ENCODE measurements at places on chromosomes 12 and 14. TPM values are rescaled to one million over a fixed set of nuclear protein-coding genes. Genes with fewer than 3 reads are reported as not detected.

The CISTR gene
- total RNA-seq: not detected

The TRPV4 gene
- 0.34 TPM for total RNA-seq

The AMN gene
- 2.9 TPM for total RNA-seq

The AKAP6 gene
- total RNA-seq: 15.9 TPM

The ADAM21 gene
- not detected for total RNA-seq

The TMEM30B gene
- total RNA-seq: 6.4 TPM

The TUBA1A gene
- 404 TPM for total RNA-seq

GRCh38 chr14:46325157-46325556 is 326.4 kb downstream of the RPL10L start:
- DNase-seq: no peak
- no peak overlapping the region for H3K27ac ChIP-seq
- no peaks in the 10 kb centered on the region for H3K4me1 ChIP-seq
- H3K4me3 ChIP-seq: no peak overlapping the region

DNA sequence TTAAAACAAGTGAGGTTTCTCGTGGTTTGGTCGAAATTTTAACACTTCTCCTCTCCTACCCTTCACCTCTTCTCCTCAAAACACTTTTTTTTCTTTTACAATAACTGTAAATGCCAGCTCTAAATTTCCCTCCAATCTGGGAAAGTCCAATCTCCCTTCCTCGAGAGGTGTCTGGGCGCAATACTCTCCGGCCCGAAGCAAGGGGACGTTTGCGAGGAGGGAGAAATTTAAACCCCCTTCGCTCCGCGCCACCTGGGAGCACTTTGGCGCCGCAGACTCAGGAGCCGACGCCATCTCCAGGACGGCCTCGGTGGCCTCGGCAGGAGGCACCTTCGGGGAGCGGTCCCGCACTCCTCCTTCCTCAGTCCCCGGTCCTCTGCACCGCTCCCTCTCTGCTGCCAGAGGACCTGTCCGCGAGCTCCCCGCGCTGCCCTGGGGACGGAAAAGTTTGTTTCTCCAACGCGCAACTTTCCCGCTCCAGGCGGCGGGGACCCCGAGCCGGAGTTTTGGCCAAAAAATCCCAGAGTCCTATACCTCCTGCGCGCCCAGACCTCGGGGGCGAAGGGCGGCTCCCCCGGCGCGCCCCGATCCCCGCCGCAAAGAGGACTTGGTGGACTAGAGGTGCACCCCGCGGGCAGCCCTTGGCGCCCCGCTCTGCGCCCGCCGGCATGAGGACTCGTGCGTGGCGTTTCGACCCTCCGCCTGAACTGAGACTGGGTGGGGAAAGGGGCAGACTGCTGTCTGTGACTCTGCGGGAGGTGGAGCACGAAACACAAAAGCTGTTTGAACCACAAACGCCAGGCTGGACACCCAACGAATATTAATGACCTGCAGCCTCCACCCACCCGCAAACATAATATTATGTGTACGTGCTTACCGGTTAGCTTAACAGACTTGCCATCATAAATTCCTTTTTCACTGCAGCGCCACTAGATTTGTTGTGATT is 95.2 kb upstream of the HMGA2 start:
- no peak for DNase-seq
- peaks cover 34% of the 10 kb centered on the region for H3K27me3 ChIP-seq
- no peaks in the 10 kb centered on the region for H3K36me3 ChIP-seq
- H3K4me3 ChIP-seq: no peak overlapping the region
- H3K4me1 ChIP-seq: no peaks in the 10 kb centered on the region

- no peaks in the 10 kb centered on the region for H3K27me3 ChIP-seq
- H3K4me1 ChIP-seq: no peaks in the 10 kb centered on the region
- DNase-seq: no peak
- H3K4me3 ChIP-seq: no peak overlapping the region
- H3K27ac ChIP-seq: no peak overlapping the region
Observed at GRCh38 chr12:120403869-120404268, 34.0 kb upstream of the COX6A1 start.

DNA sequence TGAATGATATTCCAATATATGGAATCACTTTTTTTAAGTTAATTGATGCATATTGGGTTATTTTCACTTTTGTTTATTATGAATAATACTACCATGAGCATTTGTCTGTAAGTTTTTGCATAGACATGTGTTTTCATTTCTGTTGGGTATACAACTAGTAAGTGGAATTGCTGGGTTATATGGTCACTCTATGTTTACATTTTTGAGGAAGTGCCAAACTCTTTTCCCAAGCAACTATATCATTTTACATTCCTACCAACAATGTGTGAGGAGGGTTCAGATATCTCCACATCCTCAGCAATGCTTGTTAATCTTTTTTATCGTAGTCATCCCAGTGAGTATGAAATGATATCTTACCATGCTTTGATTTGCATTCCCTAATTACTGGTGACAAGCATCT is 64.0 kb downstream of the MON2 start:
- H3K27ac ChIP-seq: no peak overlapping the region
- no peaks in the 10 kb centered on the region for H3K4me1 ChIP-seq
- no peaks in the 10 kb centered on the region for H3K27me3 ChIP-seq
- no peak for DNase-seq

GRCh38 chr12:54017878-54018467 is 9.2 kb downstream of the HOXC8 start:
- H3K27me3 ChIP-seq: no peaks in the 10 kb centered on the region
- peak overlapping the region; percentile 84 for H3K27ac ChIP-seq
- peak; percentile 62 for DNase-seq
- no peaks in the 10 kb centered on the region for H3K36me3 ChIP-seq
- no peaks in the 10 kb centered on the region for H3K4me1 ChIP-seq

DNA sequence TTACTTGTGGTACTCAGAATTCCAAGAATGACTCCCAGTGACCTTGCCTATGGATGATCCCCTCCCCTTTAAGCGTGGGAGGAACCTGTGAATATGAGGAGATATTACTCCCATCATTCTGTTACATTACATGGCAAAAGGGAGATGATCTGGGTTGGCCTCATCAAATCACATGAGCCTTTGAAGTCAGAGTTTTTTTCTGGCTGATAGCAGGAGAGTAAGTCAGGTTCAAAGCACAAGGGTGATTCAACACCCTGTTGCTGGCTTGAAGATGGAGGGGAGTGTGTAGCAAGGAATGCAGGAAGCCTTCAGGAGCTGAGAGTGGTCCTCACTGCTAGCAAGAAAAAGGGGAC is 9.1 kb upstream of the MDM2 start:
- H3K27me3 ChIP-seq: no peaks in the 10 kb centered on the region
- H3K27ac ChIP-seq: no peak overlapping the region
- no peaks in the 10 kb centered on the region for H3K36me3 ChIP-seq
- DNase-seq: no peak

GRCh38 chr12:102571889-102572288 is 91.5 kb upstream of the IGF1 start:
- H3K4me3 ChIP-seq: no peak overlapping the region
- H3K27ac ChIP-seq: no peak overlapping the region
- no peaks in the 10 kb centered on the region for H3K36me3 ChIP-seq
- H3K27me3 ChIP-seq: no peaks in the 10 kb centered on the region

- no peaks in the 10 kb centered on the region for H3K36me3 ChIP-seq
- H3K4me3 ChIP-seq: no peak overlapping the region
- H3K27ac ChIP-seq: no peak overlapping the region
- no peaks in the 10 kb centered on the region for H3K4me1 ChIP-seq
Observed at GRCh38 chr14:45807178-45807899, 554.3 kb upstream of the MIS18BP1 start.

- no peak overlapping the region for H3K4me3 ChIP-seq
- H3K27ac ChIP-seq: no peak overlapping the region
- no peaks in the 10 kb centered on the region for H3K4me1 ChIP-seq
- H3K27me3 ChIP-seq: no peaks in the 10 kb centered on the region
Observed at GRCh38 chr14:53126731-53127130, 26.4 kb downstream of the DDHD1 start.

Measured in uterus (tissue), 4 donors.